ENCODE measurements at places on chromosomes 3 and 15. TPM values are rescaled to one million over a fixed set of nuclear protein-coding genes. Genes with fewer than 3 reads are reported as not detected.

GRCh38 chr3:22542311-22542710, 660.8 kb upstream of the UBE2E2 start:
- DNase-seq, result no peak

DNA sequence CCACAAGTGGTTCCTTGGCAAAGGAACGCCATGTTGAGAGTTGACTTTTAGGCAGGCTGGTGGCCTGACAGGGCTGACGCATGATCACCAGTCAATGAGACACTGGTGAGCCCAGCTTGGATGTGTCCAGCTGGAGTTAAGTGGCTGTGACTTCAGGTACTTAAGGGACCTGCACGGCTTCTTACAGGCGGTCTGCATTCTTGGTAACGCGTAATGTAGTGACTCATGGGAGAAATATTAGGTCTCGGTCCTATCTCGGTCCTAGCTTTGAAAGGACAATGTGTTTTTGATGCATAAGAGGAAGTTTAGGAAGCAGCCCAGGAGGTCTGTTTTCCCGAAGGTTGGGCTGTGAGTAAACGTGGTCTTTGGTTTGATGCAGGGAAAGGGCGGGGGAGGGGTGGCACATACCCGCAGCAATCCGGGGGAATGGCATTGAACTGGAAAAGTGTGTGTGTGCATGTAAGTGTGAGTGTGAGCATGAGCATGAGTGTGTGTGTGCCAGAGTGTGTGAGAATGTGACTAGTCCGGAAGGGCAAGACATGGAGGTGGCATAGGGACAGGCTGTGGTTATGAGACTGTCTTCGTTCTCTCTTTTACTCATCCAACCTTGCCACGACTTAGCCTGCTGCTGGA, 55.3 kb downstream of the FAM43A start:
- peak; percentile 93 for DNase-seq

- no peak for DNase-seq
These were observed 192.3 kb downstream of the OCA2 start for GRCh38 chr15:27906802-27907201.

PRR20G gene
- not detected for total RNA-seq

GRCh38 chr15:51536965-51537574, 85.5 kb downstream of the DMXL2 start:
- no peak for DNase-seq

KCNAB1 gene
- 0.40 TPM for total RNA-seq

BNC1 gene
- 14.2 TPM for total RNA-seq

- no peak for DNase-seq
These were observed 6.7 kb downstream of the LNP1 start for GRCh38 chr3:100407977-100408532.

DNA sequence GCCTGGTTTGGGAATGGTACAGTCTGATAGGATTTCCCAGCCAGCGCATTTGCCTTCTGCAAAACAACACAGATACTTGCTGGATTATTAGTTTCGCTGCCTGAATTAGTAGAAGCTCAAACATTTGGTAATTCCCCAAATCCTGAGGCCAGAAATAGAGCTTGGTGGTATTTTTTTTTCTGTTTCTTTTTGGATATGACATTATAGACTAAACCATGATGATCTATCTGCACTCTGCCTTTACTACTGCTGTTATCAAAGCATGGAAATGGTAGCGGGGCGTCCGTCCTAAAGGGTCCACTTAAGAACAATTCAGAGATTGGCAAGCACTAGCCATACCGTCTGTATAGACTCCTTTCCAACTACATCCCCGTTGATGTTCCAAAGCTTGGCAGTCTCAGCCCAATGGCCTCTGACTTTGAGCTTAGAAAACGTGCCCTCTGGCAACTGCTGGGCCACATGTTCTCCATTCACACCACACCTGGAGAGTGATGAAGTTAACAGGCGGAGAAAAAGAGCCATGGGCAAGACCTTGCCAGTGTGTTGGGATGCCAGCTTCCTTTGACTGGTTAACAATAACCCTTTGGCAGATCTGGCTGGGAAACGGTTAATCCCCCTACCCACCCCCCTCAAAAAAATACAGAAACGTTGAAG, 241.0 kb upstream of the NR2F2 start:
- no peak for DNase-seq

- no peak for DNase-seq
These were observed 32.3 kb downstream of the TSPAN3 start for GRCh38 chr15:77038312-77039216.
